Cerebellum (tissue), 4 donors: ENCODE measurements at places on chromosomes 16 and 17. TPM values are rescaled to one million over a fixed set of nuclear protein-coding genes. Genes with fewer than 3 reads are reported as not detected.
A peak's percentile ranks its signal among the peaks of the same experiment; 100 is the strongest.

- DNase-seq, result no peak
Observed at GRCh38 chr16:86034421-86034919, 135.5 kb downstream of the IRF8 start.

DNA sequence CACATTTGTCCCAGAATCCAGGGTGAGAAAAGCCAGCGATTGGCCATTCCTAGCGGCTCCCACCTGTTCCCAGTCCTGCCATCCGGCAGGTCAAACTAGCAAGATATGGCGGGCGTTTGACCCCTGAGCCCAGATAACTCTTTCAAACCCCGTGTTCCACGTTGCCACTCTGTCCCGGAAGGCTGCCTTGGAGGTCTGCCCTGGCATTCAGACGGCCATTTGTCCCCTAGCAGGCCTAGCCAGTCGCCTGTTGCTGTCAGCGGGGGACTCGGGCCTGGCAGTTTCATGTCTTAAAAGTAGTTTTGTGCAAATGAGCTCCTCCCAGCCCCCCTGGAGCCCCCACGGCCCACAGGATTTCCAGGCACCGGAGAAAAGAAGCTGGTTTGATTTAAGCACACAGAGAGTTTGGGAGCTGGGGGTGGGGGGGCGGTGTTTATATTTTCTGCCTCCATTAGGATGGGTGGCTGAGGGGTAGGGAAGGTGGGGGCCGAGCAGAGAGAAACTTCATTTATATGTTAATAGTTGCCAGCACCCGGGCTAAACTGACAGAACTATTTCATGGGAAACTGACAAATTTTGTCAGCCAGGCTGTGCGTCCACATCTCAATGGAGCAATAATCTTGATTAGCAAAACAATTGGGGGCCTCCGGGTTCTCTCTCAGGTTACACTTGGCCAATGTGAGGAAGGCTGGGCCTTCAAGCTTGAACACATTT, 240.9 kb upstream of the SALL1 start:
- DNase-seq, result no peak

GRCh38 chr17:50973557-50974494, 107.7 kb upstream of the TOB1 start:
- DNase-seq, result no peak

DNA sequence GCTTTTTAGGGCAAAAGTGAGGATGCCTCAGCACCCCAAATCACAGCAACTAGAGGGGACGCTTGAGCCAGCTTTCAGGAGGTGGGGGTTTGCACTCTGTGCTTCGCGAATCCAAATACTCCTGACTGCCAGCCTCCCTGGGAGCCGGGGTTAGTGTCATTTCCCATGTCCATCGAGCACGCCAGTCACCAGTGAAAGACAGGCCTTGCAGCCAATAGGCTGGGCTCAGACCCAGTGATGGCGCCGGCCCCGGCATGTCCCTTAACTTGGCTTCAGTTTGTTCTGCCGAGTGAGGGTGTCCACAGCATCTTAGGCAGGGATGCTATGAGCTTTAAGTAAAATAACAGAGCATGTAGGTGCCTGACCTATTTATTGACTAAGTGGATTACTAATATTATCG, 50.9 kb upstream of the CDC42EP4 start:
- no peak for DNase-seq

DNA sequence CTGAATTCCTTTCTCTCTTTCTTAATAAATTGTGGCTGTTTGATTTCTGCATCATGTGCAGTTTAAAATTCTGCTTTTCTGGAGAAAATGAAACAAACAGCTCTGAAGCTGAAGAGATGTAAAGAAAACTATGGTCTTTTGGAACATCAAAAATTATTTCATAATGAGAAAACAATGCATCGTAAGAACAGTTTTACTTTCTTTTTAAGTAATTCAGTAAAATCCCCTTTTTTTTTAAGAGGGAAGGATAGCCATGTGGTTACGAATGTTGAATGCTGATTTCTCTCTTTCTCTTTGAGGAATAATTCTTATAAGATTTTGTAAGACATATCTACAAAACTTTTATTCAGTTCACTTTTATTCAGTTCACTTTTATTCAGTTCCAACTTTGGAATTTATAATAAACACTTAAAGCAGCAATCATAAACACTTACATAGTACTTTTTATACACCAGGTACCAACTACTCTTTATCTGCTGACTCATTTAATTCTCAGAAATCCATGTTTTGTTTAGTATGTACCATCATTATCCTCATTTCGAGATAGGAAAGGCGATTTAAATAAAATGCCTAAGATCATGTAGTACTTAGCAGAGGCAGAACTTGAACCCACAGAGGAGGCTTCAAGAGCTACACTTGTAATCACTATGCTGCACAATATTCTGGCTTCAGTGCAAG, 26.6 kb downstream of the CNTNAP4 start:
- no peak for DNase-seq

- no peak for DNase-seq
Observed at GRCh38 chr17:34291721-34292348, 6.3 kb downstream of the CCL11 start.

- DNase-seq, result peak; percentile 7
Observed at GRCh38 chr17:410543-411401, 58.2 kb upstream of the RPH3AL start.

DNA sequence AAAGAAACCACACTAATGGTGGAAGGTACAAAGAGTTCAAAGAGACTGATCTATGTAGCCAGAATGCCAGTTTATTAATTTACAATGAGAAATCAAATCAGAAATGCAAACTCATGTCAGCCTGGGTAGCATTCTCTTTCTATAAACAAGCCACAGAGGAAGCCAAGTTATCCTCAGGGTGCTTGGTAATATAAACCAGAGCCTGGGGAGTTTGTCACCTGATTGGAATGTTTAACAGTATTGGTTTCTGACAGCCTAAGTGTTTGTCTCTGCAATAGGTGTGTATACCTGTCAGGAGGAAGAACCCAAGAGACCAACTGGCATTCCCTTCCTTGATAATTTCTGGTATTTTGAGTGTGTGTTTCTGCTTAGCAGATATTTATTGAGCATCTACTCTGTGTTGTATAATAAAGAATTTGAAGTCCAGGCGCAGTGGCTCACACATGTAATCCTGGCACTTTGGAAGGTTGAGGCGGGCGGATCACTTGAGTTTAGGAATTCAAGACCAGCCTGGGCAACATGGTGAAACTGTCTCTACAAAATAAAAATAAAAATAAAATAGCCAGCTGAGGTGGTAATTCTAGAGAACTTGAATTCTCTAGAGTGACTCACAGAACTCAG, 3.1 kb upstream of the C17orf58 start:
- DNase-seq, result no peak

- DNase-seq, result no peak
Observed at GRCh38 chr16:50393416-50393815, 24.6 kb upstream of the BRD7 start.

DNA sequence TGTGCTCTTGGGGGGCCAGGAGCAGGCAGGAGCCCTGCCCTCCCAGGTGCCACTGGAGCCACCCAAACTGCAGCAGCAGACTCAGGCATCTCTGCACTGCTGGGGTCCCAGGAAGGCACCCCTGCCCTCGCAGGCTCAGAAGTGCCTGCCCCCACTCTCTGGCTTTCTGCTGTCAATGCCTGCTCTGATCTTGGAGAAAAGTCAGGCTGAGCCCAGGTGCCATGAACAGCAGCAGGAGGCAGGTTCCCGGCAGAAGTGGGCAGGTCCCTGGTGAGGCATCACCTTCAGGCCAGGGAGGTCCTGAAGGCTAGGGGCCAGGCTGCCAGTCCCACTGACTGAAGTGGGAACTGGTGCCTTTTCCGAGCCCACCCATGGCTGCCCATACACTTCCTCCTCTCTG, 106.5 kb downstream of the MGAT5B start:
- DNase-seq, result no peak

DNA sequence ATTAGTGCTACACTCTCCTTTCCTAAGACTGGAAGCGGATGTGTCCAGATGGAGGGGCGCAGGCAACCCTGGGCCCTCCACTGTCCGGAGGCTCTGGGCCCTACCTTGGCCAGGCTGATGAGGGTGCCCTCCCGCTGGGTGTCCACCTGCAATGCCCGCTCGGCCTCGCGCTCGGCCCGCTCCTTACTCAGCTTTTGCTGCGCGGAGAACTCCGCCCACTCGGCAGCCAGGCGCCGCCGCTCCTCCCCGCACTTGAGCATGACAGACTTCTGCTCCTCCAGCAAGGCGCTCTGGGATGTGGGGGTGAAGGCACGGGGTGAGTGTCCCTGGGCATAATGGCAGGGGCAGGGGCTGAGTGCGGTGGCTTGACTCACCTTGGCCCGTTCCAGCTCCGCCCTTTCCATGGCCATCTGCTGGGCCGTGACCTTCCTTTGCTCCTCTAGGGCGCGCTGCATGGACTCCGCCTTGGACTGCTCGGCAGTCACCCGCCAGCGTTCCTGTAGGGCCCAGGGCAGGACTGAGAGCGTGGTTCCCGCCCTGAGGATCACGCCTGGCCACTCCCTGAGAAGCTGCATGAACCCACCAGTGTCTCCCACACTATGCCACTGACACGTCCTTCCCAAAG, 10.1 kb upstream of the MRPL38 start:
- DNase-seq, result no peak

GRCh38 chr16:11667221-11667823, 933 bp upstream of the SNN start:
- DNase-seq, result no peak

DNA sequence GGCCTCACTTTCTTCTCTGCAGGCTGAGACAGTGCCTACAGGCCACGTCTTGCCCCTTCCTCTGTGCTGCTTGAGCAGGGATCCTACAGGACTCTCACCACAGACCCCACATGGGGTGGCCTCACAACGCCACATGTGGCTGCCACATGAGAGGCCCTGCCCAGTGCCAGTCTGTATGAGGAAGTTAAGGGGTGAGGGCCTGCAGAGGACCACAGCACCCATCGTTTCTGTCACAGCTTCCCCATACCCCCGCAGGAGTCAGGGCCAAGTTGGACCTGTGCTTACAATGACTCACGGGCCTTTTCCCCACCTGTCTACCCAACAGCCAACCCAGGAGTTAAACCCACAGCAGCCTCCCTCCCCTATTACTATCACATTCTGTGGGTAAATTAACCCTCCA, 2.9 kb upstream of the GSDMB start:
- no peak for DNase-seq

GRCh38 chr16:74034200-74034599, 262.4 kb upstream of the PSMD7 start:
- no peak for DNase-seq

DNA sequence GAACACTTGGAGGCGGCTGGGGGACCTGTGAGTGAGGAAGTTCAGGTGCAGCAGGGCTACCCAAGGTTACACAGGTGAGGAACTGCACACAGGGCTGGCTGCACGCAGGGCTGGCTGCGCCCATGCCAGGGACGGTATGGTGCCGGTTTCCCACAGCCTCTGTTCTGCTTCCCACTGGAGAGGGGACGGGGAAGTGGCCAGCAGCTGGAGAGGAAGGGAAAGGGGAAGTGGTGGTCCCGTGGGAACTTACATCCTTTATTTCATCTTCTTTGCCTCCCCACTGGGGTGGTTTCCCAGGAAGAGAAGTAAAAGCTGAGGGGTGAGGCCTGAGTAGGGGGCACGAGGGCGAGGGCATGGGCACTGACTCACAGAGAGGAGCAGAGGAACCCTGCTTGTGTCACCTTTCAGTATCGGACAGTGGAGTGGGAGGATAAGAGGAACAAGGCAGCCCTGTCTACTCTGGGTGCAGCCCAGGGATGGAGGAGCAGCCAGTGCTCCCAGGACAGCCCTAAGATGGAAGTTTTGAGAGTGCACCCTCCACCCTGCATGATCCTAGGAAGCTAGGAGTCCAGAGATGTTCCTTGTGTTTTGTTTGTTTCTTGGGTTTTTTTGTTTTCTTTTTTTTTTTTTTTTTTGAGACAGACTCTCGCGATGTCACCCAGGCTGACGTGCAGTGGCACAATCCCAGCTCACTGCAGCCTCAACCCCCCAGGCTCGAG, 25.5 kb upstream of the CDH1 start:
- DNase-seq, result no peak

DNA sequence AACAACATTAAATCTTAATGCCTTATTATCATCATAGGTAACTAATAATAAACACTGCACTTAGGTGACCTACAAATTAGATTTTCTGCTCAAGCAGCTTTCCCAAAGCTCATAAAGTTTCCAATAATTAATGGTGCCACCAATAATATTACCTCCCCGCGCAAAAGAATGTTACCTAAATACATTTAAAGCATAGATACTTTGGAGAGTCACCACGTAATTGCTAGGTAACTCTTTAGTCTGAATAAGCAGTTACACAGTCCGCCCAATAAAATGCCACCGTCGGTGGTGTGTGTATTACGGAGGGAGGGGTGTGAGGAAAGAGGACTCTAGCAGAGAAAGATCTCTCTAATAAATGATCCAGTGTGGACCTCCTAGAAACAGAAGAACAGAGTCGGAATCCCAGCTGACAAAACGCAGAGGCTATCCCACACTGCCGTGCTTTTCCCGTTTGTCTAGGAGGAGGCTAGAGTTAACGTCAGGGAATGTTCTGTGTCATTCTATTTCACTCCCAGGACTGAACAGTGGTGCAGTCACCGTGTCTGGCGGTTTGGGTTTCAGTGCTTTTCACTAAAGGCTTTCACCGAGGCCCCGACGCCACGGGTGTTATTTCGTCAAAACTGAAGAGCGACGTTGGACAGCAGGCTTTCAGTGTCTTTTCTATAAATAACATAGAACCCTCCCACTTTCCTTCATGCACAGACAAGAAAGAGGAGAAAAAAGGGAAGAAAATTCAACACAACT, 630 bp downstream of the RNFT1 start:
- DNase-seq, result peak; percentile 53

GRCh38 chr16:65547772-65548446, 426.0 kb upstream of the CDH11 start:
- no peak for DNase-seq

- DNase-seq, result no peak
Observed at GRCh38 chr16:49745311-49745747, 110.6 kb downstream of the ZNF423 start.

GRCh38 chr17:40610359-40610758, 37.3 kb downstream of the SMARCE1 start:
- no peak for DNase-seq

DNA sequence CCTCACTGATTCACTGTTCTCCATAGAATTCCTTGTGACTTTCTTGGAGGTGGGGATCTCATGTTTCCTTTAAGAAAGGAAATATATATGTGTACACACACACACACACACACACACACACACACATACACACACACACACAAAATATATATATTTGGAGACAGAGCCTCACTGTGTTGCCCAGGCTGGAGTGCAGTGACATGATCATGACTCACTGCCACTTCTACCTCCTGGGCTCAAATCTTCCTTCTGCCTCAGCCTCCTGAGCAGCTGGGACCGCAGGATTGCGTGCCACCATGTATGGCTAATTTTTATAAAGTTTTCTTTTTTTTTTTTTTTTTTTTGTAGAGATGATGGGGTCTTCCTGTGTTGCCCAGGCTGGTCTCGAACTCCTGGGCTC, 45.9 kb downstream of the CDH13 start:
- DNase-seq, result no peak

DNA sequence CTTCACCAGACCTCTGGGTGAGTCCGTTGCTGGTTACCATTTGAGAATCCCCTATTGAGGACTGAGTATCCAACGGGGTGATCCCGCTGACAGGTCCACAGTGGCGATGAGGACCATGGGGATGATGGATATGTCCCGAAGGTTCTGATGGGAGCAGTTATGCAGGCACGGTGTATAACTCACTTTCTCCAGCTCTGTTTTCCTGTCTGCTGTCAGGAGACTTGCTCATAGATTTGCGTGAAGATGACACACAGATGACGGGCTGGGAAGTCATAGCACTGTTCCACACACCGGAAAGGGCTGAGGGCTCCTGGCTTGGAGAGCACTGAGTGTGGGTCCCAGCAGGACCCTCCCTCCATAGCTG, 22.2 kb upstream of the ADCY7 start:
- no peak for DNase-seq

KRTAP2-1 gene
- not detected for total RNA-seq

TAT gene
- not detected for total RNA-seq

CACNG4 gene
- 34.8 TPM for total RNA-seq

ZFHX3 gene
- total RNA-seq, result 4.7 TPM

TMEM114 gene
- not detected for total RNA-seq

ELMO3 gene
- 0.54 TPM for total RNA-seq

TNP2 gene
- total RNA-seq, result not detected
